NCI-H2081 treated with DMSO at 0.1 percent for 48 hours (cell line): ENCODE measurements at places on chromosomes 7 and 10.
A peak's percentile ranks its signal among the peaks of the same experiment; 100 is the strongest.

GRCh38 chr7:34026481-34027190, 121.3 kb downstream of the BMPER start:
- no peak for DNase-seq

- peak; percentile 13 for DNase-seq
Observed at GRCh38 chr7:129144095-129144833, at the start of gene TSPAN33. Gene TSPAN33, plus strand, starts transcription at chr7:129144707. Its CDS starts 274 bp downstream, at chr7:129144981.

DNA sequence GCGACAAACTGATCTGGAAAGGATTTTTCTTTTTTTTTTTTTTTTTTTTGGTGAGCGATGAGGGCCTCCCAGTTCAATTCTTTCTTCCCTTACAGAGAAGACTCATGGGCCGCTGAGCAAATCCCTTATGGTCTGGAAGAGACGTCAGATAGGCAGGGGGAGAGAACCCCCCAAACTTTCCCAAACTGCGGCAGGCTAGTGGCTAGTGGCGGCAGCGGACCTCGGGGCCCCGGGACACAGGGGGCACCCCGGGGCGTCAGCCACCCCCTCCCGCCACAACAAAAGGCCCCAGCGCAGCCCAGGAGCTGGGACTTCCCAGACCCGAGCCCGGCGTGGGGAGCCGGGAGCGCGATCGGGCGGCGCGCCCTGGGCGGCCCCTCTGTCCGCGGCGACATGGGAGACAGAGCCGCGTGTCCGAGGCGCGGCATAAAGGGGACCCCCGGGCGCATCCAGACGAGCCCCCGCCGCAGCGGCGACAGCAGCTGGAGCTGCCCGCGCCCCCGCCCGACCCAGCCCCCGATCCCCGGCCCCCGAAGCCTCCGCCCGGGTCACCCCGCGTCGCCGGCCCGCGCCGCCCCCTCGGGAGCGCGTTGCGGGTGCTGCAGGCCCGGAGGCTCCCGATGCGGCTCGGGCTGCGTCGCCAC, 755 bp downstream of the FAM171A1 start:
- DNase-seq: no peak

DNA sequence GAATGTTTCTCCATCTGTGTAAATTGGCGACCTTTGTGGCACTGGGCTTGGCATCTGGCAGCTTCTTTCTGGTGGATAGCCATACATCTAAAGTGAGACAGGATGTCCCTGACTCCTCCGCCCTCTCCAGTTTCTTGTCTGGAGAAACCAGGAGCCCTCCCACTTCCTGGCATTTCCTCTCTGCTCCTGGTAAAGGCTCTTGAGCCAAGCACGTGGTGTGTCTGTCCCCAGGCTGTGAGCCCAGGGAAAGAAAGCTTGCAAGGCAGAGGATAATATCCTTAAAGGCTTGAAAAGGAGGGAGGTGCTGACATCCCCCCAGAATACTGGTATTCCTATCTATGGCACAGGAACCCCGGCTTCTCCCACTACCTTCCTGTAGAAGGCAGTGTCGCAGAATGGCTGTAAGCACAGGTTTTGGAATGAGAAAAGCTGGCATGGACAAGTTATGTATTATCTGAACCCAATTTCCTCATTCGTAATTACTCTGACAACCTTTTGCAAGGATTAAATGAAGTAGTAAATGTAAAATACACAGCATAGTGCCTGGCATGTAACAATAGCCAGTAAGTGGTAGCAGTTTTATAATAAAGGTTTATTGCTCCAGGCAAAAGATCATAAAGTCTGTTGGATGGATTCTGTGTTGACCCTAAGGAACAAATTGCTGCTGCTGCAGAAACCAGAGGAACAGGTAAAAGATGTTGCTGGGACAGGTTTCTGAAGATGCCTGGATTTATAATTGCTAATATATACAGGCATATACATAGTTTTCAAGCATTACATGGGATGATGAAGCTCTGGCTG, 11.8 kb upstream of the ACSL5 start:
- no peak for DNase-seq

GRCh38 chr10:75356484-75356883, 45.1 kb downstream of the ZNF503 start:
- DNase-seq: no peak

- no peak for DNase-seq
Observed at GRCh38 chr10:44195112-44196007, 189.5 kb downstream of the CXCL12 start.

- DNase-seq: no peak
Observed at GRCh38 chr10:104680467-104681401, 39.6 kb downstream of the SORCS3 start.

DNA sequence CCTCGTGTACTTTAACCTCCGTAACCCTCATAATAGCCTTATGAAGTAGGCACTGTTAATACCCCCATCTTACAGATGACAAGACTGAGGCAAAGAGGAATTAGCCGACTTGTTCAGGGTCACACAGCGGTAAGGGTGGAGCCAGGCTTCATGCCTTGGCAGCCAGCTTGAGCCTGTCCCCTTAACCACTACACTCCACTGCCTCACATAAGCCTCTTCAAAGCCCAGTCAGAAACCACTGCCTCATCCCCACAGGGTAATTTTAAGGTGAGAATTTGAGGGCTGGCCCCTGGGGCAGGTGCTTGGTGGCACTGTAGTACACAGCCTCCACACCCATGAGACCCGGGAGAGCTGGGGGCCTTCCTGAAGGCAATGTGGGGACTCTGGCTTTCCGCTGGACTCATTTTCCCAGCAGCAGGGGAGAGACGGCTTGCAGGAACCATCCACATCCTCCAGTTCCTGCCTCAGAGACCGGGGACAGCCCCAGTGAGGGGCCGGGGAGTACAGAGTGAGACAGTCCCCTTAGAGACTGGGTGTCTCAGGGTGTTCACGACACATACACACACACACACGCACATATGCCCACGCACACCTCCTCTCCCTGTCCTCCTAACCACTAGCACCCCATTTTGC, 7.6 kb upstream of the C10orf105 start:
- DNase-seq: no peak

DNA sequence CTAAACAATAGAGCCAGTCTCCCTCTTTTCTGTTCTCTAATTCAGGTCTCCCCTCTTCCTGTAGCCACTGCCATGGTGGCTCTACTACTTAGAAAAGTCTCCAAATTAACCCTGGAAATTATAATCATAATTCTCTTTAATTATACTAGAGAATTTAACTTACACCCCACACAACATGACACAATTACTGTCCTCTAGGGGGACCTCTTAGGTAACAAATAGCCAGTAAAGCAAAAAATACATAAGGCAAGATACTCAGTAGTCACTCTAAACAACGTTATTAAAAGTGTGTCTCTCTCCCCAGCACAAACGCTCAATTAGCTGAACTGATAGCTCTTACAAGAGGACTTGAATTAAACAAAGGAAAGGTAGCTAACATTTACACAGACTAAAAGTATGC, 44.3 kb upstream of the ZNF107 start:
- no peak for DNase-seq

DNA sequence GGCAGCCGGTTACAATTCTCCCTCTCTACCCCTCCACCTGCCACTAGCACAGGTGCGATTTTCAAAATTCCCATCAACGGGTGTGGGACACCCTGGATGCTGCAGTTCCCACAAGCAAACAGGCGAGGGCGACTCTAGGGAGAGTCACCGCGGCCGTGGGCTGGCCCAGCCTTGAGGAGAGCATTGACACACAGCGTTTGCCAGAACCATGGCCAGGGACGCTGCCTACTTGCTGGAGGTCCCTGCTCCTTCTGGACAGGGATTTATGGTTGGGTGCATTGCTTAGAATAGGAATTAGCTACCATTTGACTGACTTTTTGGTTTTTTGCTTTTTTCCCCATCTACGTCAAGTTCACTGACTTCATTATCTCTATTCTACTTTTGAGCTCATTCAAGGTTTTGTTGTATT, 19.0 kb upstream of the CLDN4 start:
- no peak for DNase-seq

DNA sequence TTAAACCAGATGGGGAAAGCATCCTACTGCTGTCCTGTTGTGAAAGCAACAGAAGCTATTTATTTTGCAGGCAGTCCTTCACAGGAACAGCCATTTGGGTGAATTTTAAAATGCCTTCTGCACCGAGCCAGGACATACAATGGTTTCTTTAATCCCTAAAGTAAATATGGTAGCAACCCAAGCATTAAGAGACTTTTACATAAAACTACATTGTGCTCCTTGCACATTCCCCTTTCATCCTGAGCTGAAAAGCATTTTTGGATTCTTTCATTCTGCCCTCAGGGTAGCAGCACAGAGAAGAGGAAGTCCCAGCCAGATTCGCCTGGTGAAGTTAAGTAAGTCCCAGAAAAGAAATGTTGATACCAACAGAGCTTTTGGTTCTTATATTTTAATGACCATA, 84.0 kb upstream of the FAM3C start:
- no peak for DNase-seq

- no peak for DNase-seq
Observed at GRCh38 chr7:111384065-111384891, 178.0 kb downstream of the IMMP2L start.

- no peak for DNase-seq
Observed at GRCh38 chr7:74173074-74173473, 1.1 kb upstream of the EIF4H start.

DNA sequence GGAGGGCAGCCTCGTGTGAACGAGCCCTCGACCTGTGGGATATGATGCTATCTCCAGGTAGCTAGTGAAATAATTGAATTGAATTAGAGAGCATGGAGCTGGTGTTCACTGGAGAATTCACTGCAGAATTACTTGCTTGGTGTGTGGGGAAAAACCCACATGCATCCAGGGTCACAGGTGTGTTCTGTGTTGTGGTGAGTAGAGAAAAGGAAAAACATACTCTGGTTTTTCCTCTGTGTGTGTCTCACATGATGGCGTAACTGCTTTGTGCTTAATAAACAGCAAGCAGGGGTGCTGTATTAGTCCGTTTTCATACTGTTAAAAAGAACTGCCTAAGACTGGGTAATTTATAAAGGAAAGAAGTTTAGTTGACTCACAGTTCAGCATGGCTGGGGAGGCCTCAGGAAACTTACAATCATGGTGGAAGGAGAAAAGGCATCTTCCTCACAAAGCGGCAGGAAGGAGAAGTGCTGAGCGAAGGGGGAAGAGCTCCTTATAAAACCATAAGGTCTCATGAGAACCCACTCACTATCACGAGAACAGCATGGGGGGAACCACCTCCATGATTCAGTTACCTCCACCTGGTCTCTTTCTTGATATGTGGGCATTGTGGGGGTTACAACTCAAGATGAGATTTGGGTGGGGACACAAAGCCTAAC, 62.6 kb downstream of the TACR2 start:
- no peak for DNase-seq

DNA sequence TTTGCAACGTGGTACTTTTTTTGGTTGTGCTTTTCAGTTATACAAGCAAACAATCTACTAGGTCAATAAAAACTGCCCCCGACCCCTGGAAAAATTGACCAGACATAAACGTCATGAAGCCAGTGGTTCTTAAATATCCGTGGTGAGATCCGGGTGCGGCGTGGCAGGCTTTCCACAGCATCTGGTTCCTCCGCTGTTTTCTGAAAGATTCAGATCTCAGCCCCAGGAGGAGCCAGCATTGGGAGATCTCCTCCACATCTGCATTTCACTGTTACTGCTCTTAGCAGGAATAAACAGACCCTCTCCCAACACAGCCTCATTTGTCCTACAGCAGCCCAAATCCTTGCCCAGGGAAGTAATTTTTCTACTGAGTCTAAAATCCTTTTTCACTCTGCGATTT, 664.3 kb upstream of the FOXK1 start:
- DNase-seq: no peak

- DNase-seq: no peak
Observed at GRCh38 chr7:2104716-2105115, 128.0 kb downstream of the MAD1L1 start.

DNA sequence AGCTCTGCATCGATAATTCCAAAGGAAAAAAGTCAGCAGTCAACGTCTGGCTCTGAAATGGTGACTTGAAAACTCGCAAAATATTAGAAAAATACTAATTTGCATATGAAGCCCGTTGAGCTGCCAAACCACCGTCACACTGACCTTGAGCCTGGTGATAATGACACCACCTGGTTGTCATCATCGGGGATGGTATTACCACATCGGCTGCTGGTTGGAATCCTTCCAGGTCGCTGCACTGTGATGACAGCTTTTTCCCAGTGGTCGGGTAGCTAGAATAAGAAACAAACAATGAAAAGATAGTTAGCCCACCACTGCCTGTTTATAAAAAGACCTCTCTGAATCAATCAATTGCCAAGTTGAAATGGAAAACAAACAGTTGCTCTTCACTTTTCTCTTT, 41.6 kb downstream of the LAMB1 start:
- DNase-seq: no peak

DNA sequence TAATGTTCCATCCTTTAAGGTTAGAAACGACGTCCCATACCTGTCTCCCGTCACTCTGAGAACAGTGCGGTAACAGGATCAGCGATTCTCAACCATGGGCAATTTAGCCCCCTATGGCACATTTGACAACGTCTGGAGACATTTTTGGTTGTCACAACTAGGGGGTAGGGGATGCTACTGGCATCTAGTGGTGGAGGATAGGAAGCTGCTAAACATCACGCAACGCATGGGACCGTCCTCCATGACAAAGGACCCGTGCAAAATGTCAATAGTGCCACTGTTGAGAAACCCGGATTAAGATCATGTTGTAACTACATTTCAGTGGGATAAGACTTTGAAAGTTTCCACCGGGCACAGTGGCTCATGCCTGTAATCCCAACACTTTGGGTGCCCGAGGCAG, 5.0 kb upstream of the PAXIP1 start:
- DNase-seq: no peak

GRCh38 chr10:72712136-72712535, 20.2 kb downstream of the MCU start:
- DNase-seq: no peak

DNA sequence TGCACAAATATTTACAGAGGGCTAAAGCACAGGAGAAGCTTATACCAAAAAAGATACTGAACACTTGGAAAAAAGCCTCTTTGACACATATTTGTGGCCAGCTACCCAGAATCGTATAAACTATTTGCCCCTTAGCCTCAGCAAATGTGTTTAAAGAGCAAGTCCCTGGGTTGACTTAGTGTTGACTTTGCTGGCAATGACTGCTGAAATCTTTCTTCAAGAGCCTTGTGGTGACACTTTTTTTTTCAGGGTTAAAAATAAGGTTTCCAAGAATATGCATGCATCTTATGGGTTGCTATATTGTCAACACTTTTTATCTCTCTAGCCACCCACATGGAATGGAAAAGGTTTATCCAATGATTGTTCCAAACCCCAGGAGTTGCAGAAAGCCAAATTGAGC, 14.9 kb upstream of the PLEKHS1 start:
- DNase-seq: no peak

DNA sequence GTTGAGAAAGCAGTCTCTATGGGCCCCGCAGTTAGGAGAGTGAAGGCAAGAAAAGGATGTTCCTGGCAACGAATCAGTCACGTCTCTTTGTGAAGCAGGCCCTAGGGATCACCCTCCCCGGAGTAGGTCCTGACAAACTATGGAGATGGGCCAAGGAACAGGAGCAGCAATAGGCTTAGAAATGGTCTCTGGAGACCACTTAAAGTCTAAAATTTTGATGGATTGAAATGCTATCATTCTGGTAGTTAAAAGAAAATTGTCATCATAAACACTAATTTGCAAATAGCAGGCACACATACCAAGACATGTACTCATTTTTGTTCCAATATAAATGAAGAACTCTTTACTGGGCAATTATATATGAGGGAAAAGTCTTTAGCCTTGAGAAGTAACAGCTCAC, 123.5 kb downstream of the ITGB8 start:
- no peak for DNase-seq

- DNase-seq: no peak
Observed at GRCh38 chr7:135151132-135151531, 3.3 kb downstream of the TMEM140 start.
